CMK (cell line): ENCODE measurements at places on chromosomes 1 and 21.

DNA sequence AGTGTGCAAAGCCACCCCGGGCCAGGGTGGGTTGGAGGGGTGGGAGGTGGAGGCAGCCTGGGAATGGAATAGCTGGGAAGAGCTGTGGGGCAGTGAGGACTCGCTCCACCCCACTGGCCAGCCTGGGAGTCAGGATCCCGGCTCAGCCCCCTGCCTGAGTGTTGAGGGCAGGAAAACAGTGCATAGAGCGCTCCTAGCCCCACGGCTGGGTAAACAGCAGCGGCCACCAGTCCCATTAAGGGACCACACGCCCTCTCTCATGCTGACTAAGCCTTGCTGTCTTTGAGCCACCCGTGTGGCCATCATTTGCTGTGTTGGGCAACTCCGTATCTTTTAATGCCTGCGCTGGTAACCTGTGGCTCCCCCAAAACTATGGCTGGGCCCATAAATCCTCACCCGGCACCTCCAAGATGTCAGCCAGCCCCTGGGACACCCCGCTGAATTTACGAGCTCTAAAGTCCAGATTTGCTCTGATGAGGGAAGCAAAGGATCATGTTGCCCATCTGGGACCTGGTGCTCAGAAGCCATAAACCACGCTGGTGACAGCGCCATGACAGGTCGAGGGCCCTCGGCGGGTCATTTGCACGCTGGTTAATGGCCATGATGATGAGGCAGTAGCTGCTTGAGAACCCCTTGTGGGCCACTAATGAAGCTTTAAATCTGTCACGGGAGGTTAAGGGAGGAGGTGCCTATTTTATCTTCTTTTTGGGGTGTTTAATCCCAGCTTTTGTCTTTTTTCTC lies 34.9 kb downstream of the SYF2 start:
- DNase-seq: no peak

GRCh38 chr21:20250337-20250736 lies 747.9 kb upstream of the NCAM2 start:
- DNase-seq: peak; percentile 42

- DNase-seq: no peak
Measured at GRCh38 chr1:170503665-170504064, 28.3 kb upstream of the GORAB start.

GRCh38 chr1:210654176-210654981 lies 325.7 kb downstream of the HHAT start:
- DNase-seq: no peak

GRCh38 chr1:85015826-85016225 lies 18.9 kb upstream of the MCOLN2 start:
- no peak for DNase-seq

- DNase-seq: no peak
Measured at GRCh38 chr1:187838335-187839293, 1009.9 kb downstream of the PLA2G4A start.

DNA sequence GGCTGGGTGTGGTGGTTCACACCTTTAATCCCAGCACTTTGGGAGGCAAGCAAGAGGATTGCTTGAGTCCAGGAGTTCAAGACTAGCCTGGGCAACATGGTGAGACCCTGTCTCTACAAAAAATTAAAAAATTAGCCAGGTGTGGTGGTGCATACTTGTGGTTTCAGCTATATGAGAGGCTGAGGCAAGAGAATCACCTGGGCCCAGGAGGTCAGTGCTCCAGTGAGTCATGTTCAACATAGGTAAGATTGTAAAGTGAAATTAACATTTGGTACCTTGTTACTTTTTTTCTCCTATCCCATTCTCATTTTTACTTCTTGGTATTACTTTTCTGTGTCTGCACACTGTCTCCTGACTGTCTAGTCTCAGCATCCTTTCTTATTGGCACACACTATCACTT lies 19.0 kb downstream of the MAGI3 start:
- no peak for DNase-seq

DNA sequence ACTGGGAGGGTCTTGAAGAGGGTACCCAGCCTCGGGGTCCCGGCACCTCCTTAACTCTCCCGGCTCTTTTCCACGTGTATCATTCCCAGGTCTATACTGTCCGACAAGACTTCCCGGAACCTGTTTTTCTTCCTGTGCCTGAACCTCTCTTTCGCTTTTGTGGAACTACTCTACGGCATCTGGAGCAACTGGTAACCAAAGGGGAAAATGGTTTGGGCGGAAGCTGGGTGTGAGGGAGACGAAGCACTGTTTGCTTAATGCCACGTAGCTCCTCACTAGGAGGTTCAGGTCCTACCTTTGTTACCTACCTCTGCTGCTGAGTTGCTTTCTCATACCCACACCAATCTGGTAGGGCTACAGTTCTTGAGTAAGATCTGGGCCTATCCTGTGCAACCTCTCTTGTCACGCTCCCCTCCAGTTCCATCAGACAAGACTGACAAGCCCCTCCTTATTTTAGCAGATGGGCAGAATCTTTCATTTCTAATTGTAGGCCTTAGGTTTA lies 642 bp downstream of the SLC30A7 start:
- DNase-seq: no peak

- DNase-seq: no peak
Measured at GRCh38 chr1:8317647-8318381, at the start of gene SLC45A1. TSS of gene SLC45A1 (plus strand) at chr1:8318114. CDS start at chr1:8324330, 6,216 bp downstream.

- no peak for DNase-seq
Measured at GRCh38 chr21:42252778-42253340, 33.9 kb downstream of the ABCG1 start.

GRCh38 chr1:12443151-12443550 lies 174.9 kb downstream of the DHRS3 start:
- no peak for DNase-seq

GRCh38 chr1:95309031-95309471 lies 75.0 kb downstream of the RWDD3 start:
- no peak for DNase-seq

- no peak for DNase-seq
Measured at GRCh38 chr1:21955058-21955457, 17.9 kb upstream of the HSPG2 start.

DNA sequence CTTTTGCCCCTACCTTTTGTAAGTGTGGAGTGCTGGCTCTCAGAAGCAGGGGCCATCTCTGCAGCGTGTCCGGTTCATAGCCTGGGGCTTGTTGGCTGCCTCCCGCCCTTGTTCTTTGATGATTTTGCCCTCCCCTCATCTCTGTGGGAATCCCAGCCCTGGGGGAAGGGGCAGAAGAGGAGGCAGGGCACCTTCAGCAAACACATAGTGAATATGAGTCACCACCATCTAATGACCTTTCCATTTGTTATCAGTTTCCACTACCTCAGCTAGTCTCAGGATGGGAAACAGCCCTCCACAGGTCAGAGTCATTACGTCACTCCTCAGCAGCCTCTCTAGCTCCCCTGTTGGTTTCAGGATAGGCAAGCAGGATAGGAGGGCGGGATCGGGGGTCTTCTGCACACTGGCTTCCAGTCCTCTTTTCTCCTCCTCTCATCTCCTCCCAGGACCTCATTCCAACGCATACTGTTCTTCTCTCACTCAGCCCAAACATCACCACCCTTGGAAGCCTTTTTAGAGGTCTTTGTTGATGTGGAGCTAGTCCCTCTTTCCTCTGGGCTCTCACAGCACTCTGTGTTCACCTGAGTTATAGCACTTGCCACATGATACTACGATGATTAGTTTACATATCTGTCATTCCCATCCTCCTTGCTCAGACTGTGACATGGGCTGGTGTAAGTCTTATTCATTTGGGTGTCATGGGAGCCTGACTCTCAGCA lies 15.8 kb downstream of the GADD45A start:
- no peak for DNase-seq

GRCh38 chr1:170200161-170200560 lies 54.4 kb downstream of the NTMT2 start:
- DNase-seq: no peak

GRCh38 chr1:47866601-47867437 lies 130.4 kb downstream of the TRABD2B start:
- DNase-seq: no peak

DNA sequence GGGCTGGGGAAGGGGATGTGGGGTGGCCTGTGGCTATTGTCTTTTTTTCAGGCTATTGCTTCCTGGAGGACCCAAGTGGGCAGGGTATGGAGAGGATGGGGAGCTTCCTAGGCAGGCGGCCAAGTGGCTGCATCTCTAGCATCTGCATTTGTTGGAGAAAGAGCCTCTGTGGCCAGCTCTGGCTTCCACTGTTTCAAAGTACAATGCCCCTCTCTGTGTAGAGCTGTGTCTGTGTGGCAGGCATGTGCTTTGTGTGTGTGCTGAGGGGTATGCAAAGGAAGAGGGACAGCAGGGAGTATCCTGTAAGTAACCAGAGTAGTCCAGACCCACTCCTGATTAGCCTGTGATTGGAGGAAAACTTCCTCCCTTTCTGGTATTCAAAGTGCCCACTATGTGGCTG lies 40.6 kb downstream of the KCNA2 start:
- no peak for DNase-seq

- DNase-seq: peak; percentile 86
Measured at GRCh38 chr21:43775795-43776430, at the start of gene CSTB. TSS of gene CSTB (minus strand) at chr21:43776308. CDS start at chr21:43776269, 39 bp downstream.

DNA sequence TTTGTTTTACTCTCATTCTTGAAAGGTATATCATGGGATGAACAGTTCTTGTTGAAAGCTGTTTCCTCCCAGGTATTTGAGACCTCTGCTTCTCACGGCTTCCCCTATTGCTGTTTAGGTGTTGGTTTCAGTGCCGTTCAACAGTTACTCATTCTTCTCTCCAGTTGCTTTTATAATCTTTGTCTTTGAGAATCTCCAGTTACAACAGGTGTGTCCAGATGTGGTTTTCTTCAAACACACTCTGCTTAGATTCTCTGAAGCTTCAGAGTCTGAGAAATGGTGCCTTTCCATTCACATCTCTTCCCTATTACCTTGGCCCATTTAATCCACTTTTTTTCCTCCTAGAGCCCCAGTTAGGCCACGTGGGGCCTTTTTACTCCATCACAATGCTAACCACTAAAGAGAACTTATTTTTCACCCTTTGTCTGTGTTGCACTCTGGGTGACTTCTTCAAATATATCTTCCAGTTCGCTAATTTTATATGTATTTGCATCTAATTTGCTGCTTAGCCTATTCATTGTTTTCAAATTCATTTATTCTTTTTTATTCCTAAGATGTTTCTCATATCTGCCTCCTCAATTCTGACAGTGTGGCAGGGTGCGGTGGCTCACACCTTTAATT lies 46.7 kb upstream of the SLC19A1 start:
- DNase-seq: no peak

- no peak for DNase-seq
Measured at GRCh38 chr1:221987860-221988520, 246.1 kb upstream of the DUSP10 start.

DNA sequence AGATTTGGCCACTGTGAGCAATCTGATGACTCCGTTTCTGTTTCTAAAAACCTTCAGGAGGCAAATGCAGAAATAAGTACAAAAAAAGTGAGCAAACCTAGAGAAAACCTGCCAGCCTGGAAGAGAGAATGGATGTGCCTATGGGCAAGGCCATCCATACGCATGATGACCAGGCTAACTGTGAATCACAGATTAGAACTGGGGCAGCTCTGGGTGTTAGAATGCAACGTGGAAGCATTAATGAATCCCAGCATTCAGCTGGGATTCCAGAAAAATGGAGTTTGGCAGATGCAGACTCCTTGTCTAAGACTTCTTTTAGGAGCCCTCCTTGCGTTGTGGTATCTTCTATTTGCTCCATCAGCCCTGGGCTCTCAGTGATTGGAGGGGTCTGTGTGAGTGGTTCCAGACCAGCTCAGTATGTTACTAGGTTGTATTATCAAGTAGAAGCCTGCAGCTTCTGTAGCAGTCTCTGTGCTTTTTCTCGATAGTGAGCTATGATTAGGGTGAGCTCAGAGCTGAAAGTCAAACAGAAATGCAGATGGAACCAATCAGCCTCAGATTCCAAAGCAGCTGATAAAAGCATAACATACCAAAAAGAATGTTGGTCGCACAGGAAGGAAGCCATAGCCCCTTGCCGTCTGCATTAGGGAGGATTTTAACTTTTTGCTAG lies 154.0 kb downstream of the PSMG1 start:
- DNase-seq: no peak

DNA sequence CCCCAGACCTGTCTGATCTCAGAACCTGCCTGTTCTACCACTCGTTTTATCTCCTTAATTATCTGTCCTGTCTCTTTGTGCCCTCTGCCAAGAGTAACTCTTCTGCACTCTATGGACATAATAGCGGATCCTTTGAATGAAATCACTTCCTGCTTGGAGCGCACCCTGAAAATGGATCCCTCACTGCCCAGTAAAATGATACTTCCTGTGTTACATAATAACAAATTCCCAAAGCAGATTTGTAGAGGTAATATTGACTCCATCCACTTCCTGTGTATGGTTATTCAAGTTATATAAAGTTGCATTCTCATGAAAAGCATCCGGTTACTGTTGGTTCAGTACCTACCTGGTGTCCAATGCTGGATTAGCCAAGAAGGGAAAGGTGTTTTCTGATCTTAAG lies 246.0 kb downstream of the TRABD2B start:
- no peak for DNase-seq

- no peak for DNase-seq
Measured at GRCh38 chr21:46112725-46113215, 14.9 kb downstream of the COL6A2 start.
